Mucosa of descending colon (tissue), 3 donors: ENCODE measurements at places on chromosomes 3 and 15. TPM values are rescaled to one million over a fixed set of nuclear protein-coding genes. Genes with fewer than 3 reads are reported as not detected.

DNA sequence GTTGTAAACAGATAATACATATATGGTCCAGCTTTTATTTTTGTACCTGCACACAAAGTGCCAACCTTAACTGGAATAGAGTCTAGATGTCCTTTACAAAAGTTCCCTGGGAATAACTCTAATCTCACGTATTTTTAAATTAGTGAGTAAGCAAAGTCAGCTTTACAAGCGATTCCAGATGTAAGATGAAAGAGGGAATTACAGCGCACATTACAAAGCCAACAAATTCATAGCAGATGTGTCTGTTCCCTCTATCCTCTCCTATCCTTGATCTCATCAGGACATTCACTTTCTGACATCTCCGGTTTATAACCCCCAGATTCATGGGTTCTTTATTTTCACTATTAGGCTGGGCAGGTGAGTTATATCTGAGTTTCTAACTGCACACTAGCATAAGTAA is 406.8 kb upstream of the ZNF385D start:
- no peak for DNase-seq

DNA sequence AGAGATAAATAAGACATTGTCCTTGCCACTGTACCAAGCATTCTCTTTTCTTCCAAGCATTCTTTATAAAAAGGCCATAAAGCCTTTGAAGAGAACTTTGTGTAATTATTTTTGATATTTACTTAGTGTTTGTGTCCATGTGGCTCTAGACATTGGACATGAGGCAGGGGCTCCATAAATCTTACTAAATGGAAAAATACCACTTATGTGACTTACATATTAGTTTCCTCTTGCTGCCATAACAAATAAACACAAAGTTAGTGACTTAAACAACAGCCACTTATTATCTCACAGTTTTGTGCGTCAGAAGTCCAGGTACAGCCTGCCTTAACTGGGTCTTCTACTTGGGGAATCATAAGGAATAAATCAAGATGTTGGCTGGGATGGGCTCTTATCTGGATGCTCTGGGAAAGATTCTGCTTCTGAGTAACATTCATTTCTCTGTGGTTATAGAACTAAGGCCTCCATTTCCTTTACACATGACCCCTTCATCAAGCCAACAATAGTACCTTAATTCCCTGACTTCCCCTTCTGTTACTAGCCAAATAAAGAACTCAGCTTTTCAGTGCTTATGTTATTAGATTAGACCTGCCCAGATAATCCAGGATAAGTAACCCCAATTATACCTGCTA is 59.9 kb upstream of the COL8A1 start:
- DNase-seq: no peak

DNA sequence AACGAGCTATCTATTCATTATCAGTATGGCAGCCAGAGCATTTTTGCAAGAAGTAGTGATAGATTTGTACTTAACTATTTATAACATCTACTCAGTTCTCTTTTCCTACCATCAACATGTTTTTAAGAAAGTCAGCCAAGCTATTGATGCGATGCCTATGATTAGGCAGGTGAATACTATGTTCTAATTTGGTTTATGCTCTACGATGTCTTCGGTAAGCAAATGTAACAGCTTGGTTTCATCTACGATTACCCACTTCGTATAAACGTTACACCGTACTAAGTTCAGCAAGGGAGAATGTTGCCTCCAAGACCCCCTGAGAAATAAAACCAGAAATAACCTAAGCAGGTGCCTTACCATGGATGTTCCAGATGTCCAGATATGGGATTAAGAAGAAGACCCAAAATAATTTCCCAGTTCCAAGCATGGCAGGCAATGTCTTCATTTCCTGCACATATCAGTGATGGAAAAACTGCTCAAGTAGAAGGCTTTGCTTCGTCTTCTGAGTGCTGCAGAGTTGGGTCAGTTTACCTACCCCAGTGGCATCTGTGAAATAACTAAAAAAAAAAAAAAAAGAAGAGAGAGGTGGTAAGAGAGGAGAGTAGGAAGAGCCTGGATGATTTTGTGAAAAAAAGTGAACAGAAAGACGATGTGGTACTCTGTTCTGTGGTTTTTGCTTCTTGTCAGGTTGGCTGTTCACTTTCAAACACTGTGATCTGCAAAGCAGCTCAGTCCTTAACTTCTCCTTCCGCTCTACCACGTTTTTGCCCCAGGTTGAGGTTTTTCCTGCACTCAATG is at the start of gene BTLA:
Gene BTLA (minus strand): TSS at position 559 of the 798 bp plus-strand sequence. CDS start 114 bp downstream, at position 445.
- DNase-seq: no peak

DNA sequence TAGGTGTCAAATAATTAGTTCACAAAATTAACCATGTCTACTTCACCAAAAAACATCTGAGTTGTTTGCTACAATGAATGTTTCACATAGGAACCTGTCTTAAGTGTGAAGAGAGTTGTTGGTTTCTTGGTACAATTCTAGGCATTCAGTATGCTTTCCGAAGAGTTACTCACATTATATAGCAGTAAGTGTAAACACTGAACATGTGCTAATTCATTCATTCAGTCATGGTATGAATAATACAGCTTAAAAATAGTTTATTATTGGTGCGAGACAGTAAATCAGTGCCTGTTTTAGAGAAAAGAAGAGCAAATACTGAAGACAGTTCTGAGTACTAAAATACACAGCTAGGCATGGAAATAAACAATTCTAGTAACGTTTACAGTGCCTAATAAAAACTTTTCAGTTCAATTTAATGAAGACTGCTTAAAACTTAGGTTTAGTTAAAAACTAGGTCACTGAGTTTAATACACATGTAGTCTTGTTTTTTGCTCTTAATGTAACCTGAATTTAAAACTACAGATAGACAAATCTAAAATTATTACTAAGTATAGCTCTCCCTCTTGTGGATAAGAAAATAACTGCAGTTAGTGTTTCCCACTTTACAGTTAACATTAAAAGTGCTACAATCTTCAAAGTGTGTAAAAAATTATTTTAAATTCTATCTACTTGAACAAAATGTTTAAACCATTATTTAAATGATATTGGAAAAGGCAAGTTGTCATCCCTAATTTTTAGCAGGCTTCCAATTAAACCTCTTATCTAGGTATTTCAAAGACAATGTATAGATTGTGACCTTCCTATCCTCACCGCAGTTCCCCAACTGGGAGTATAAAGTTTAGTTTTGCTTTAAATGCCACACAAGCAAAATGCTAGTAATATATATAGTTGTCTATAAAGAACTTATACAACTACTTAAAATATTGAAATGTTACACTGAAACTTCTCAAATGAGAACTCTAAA is 20.1 kb upstream of the ZCWPW2 start:
- DNase-seq: no peak

- no peak for DNase-seq
These were observed 140.9 kb upstream of the MRPS22 start for GRCh38 chr3:139202959-139203349.

GRCh38 chr3:18442756-18443664 is 17.9 kb upstream of the SATB1 start:
- no peak for DNase-seq

DNA sequence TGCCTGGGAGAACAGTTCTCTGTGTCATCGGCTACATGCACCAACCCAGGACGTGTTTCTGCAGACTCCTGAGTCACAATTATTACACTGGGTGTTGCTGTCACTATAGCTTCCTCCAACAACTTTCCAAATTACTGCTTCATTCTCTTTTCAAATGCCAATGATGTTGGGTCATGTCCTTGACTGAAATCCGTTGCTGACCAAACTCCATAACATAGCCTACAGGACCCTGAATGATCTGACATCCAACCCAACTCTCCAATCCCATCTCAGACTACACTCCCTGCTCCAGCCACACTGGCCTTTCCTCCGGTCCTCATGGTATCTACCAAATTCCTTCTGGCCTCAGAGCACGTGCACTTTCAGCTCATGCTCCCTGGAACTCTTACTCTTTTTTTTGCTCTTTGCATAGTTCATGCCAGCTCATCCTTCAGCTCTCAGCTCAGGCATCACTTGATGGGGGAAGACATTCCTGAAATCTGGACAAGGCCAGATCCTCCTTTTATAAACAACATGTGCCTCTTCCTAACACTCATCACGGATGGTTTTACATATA is 108.8 kb upstream of the PTPRG start:
- no peak for DNase-seq

DNA sequence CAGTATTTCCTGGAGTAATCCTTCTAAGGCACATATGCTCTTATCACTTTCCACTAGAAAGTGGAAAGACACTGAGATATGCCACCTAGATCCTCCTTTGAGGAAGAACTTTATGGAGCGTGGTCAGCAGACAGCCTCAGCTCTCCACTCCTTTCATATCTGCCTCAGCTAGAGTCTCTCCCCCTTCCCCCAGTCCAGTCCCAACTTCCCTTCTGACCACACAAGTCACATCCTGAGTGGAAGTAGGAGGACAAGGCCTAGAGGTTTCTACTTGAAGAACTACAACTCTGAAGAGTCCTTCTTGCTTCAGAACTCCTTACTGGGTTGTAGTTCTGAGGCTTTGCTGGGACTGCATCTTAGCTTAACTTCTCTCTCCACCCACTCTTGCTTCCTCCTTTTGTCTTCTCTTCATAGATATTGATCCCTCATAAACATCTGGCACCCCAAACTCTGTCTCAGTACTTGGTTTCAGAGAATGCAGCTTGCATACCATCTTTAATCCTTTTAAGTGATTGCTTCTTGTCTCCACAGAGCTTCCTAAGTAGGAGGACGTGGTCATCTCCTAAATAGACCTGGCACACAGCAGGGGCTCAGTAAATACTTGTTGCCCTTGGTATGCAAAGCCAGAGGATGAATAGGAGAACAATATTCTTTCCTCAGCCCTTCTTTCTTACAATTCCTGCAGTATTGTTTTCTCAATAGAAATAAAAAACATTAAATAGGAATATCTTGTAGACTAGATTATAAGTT is 109.6 kb downstream of the OXSM start:
- no peak for DNase-seq

DNA sequence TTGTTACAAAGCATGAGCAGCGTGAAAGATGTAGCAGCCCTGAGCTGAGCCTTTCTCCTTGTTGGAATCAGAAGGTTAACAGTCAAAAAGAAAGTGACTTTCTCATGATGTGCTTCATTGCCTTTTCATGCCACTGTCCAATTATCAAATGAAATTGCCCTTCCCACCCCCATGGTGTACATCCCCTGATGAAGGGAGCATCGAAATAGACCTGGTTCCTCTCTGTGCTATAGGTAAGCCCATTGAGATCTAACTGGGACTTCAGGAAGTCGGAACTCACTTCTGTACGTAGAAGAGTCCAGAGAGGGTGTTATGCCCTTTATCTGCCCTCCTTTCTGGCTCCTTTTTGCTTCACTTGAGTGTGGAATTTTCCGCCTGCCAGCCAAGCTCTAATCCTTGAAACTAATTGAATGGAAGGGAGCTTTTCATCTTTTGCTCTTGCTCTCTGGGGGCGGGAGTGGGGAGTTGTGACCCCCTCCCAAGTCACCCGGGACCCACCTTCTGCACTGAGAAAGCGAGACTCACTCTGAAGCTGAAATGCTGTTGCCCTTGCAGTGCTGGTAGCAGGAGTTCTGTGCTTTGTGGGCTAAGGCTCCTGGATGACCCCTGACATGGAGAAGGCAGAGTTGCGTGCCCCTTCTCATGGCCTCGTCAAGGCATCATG is 20.9 kb downstream of the ABHD6 start:
- DNase-seq: no peak

DNA sequence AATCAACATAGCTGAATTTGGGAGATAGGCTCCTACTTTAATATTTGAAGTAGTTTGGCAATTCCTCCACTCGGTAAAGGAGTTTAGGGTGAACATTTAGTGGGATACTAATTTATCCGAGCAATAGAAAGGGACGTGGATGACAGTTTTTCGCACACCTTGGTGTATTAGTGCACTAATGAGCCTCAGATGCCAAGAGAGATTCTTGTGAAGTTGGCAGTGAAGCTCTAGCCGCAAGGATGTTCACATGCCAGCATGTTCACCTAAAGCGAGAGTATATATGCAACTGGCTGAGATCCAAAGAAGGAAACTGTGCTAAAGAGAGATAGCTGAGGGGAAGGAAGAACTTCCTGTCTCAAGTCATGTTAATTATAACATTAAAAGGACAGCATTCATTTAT is 58.5 kb downstream of the TGFBR2 start:
- DNase-seq: no peak

GRCh38 chr3:41209646-41210045 is 10.3 kb downstream of the CTNNB1 start:
- DNase-seq: no peak

GRCh38 chr3:156793400-156793799 is 32.8 kb upstream of the LEKR1 start:
- DNase-seq: no peak

DNA sequence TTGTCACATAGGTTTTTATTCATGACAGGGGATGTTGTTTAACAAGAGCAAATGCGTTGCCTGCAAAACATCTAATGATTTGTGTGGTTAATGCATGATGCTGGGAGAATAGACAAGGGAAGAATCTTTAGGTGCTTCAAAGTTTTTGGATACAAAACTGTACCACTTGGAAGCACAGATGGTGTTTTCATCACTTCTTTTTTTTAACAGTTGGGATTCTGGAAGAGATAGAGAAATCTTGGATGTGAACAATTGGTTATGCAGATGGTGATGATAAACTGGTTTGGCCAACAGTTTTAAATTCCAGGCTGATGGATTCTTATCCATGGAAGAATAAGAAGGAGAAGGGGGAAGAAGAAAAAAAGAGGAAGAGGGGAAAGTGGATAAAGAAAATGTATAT is 379.4 kb downstream of the KCNH8 start:
- DNase-seq: no peak

The ST6GAL1 gene
- 53.6 TPM for total RNA-seq

The LRRC34 gene
- 0.49 TPM for total RNA-seq

The ECE2 gene
- 2.2 TPM for total RNA-seq
